T-helper 1 cell (primary cell): ENCODE measurements at places on chromosomes 5 and 9.
A peak's percentile ranks its signal among the peaks of the same experiment; 100 is the strongest.

- DNase-seq = no peak
These were observed 74.7 kb upstream of the PCAT7 start for GRCh38 chr9:94480205-94480604.

- no peak for DNase-seq
These were observed 66.8 kb downstream of the MAMDC2 start for GRCh38 chr9:70110194-70111041.

GRCh38 chr5:55742778-55743177 lies 4.9 kb downstream of the DDX4 start:
- DNase-seq = no peak

DNA sequence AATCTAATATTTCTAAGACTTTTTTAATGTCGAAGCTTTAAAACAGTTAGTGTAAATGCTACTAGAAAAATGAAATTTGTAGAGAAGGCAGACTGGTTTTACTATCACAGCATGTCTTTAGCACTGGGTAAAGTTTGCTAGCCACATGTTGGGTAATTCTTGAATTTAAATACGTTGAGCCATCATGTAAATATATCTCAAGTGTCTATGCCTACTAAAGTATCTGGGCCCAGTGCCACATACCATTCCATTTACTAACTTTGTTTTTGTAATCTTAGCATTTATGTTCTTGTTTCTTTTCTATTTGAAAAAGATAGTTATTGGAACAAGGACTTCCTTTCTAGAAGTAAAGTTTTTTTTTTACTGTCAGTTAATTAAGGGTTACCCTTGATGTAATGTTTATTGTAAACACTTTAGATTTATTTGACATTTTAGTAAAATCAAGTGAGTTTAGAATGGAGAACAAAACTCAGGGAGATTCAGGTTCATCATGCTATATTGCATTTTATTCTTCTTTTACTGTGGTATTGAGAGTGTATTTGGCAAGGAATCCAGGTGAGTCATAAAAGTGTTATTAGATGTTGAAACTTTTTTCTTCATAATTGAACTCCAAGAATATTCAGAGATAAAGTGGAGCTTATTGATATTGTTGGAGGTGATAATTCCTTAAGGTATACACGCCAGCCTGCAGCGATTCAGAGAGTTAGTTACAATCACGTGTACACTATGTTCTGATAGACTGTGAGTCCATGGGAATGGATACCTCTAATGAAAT lies 182.4 kb downstream of the CCDC171 start:
- DNase-seq = no peak

- DNase-seq = no peak
These were observed 852.7 kb upstream of the DMAC1 start for GRCh38 chr9:8652255-8652654.

- DNase-seq = no peak
These were observed 199.0 kb downstream of the DTWD2 start for GRCh38 chr5:118789366-118789765.

DNA sequence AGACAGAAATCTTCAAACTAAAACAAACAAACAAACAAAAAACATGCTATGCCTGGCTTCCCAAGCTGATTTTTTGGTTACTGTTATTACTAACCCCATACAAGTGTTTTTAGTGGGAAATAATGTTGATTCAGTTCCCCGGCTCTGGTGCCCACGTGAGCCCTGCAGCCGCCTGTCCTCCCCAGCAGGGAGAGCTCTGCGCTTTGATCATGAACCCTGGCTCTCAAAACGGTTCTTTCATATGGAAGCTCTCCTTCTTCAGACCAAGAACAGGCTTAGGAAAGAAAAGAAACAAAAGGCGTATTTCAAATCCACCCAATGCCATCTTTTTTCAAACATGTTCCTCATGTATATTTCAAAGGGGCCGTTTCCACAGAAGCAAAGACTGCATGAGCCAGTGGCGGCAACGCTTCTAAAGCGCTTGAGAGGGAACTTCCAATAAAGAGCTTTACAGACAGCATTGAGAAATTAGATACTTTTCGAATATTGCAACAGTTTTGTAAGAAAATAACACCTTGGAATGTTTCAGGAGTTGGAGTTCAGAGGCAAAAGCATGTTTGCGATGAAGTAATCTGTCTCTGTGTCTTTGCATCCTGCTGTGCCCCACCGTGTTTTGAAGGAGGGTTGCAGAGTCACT lies 74.8 kb downstream of the ICE1 start:
- DNase-seq = peak; percentile 8

DNA sequence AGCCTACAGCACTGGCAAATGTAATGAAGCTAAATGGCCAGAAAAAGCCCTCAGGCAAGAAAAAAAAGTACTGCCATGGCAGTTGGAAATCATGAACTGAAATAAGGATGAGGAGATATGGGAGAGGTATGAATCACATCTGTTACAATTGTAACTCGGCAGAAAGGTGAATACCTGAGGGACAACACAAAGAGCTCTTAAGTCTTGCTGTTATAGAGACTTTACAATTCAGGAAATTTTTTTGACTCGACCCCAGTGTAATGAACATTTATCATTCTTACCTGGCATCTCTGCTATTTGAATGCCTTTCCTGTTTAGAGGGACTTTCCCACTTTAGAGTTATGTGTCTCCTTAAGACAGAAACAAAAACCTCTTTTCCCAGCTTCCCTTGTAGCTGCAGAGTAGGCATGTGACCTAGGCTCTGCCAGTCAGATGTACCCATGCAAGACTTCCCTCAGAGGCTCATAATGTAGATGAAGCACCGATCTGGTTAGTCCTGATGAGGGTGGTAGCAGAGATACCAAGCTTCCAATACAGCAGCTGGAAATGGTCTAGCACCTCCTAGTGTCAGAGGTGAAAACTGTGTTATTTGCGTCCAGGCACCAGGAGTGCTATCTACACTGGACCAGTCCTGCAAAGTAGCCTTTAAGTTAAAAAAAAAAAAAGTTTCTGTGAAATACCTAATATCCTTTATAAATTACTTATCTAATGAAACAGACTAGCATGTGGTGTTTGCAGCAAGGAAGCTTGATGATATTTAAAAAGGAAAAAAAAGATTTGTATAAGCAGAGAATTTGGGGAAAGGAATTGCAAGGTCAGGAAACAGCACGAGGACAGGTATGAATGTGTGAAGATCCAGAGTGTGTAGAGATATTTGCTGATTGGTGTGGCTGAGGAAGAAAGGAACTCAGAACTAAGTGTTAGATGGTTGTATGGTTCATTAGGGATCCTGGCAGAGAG lies 146.9 kb upstream of the SLC1A3 start:
- DNase-seq = no peak

DNA sequence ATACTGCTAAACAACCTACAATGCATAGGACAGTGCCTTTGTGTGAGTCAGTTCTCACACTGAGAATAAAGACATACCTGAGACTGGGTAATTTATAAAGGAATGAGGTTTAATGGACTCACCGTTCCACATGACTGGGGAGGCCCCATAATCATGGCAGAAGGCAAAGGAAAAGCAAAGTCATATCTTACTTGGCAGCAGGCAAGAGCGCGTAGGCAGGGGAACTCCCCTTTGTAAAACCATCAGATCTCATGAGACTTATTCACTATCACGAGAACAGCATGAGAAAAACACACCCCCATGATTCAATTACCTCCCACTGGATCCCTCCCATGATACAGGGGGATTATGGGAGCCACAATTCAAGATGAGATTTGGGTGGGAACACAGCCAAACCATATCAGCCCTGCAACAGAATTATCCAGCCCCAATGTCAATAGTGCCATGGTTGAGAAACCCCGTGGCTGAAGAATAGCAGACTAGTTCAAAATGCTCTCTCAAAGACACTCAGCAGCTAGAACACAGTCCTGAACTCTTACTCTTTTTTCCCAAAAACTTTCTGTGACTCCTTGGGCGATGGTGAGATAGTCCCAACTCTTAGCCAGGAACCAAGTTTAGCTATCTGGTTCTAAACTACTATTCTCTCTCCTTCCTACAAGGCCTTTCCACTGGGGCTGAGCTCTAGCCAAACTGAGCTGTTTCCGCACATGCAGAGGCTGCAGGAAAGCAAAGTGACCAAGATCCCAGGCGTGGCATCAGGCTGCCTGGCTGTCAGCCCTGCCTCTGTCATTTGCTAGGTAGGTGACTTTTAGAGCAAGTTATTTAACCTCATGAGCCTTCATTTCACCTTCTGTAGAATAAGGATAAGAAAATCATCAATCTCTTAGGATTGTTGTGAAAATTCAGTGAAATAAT lies 21.7 kb downstream of the FAT2 start:
- no peak for DNase-seq

DNA sequence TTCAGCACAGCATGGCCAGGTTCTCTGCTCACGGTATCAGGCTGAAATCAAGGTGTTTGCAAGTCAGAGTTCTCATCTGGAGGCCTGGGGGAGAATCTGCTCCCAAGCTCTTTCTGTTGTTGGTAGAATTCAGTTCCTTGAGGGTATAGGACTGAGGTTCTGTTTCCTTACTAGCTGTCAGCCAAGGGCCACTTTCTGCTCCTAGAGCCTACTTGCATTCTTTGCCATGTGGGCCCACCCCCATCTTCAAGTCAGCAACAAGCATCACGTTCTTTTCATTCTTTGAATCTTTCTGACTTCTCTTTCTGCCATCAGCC lies 7.4 kb upstream of the CDC42SE2 start:
- no peak for DNase-seq

- no peak for DNase-seq
These were observed 170.4 kb downstream of the HINT1 start for GRCh38 chr5:130994496-130995253.

- DNase-seq = no peak
These were observed 40.1 kb downstream of the FAM78A start for GRCh38 chr9:131236161-131236560.

DNA sequence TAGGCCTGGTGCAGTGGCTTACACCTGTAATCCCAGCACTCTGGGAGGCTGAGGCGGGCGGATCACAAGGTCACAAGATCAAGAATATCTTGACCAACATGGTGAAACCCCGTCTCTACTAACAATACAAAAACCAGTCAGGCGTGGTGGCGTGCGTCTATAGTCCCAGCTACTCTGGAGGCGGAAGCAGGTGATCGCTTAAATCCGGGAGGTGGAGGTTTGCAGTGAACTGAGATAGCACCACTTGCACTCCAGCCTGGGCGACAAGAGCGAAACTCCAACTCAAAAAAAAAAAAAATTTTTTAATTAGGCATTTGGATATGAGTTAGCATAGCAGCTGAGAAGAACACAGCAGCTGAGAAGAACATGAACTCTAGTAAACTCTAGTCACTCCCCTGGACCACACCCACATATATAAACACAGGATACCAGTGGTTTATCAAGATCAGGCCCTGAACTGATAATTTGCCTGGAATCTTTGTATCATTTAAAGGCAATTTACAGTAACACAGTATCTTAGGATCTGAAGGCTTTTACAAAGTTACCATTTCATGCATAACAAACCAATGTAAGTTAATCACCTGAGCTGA lies 4.6 kb upstream of the UGCG start:
- no peak for DNase-seq

DNA sequence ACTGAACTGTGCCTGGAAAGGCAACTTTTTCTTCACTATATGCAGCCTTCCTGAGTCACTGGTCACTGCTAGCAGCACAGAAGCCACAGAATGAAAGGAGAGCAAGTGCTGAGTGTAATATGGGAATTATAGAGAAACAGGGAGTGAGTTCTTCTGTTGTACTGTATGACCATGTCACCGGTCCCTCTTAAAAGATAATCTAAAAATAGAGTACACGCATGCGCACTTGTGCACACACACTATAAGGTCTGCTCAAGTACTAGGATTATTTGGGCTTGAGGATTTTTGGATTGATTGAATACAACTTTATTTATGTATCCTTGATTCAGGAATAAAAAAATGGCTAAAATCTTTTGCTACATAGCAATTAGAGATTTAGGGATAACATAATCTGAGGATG lies 571.9 kb downstream of the PDE4D start:
- no peak for DNase-seq

DNA sequence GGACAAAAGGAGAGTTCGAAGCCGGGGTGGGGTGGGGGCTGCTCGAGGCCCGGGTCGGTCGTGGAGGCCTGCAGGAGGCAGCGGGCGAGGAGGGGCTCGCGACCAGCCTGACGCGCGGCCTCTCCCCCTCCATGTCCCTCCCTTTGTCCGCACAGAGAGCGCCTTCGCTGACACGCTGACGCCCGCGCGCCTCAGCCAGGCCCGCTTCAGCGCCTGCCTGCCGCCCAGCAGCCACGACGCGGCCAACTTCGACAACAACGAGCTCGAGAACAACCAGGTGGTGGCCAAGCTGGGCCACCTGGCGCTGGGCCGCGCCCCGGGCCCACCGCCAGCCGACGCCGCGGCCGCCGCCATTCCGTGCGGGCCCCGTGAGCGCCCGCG lies 42.2 kb downstream of the NEURL1B start:
- no peak for DNase-seq

DNA sequence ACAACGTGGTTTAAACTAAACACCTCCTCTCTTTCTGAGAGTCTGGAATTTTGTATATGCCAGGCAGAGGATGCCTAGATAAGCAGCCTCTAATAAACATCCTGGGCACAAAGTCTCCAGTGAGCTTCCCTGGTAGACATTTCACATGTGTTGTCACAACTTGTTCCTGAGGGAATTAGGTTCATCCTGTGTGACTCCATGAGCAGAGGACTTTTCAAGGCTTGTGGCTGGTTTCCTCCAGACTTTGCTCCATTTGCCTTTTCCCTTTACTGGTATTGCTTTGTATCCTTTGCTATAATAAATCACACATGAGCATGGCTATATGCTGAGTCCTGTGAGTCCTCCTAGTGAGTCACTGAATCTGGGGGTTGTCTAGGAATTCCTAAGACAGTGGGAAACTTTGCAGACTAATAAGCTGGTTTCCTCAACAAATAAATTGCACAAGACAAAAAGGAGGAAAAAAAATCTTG lies 77.4 kb downstream of the NR2F1-AS1 start:
- DNase-seq = no peak

DNA sequence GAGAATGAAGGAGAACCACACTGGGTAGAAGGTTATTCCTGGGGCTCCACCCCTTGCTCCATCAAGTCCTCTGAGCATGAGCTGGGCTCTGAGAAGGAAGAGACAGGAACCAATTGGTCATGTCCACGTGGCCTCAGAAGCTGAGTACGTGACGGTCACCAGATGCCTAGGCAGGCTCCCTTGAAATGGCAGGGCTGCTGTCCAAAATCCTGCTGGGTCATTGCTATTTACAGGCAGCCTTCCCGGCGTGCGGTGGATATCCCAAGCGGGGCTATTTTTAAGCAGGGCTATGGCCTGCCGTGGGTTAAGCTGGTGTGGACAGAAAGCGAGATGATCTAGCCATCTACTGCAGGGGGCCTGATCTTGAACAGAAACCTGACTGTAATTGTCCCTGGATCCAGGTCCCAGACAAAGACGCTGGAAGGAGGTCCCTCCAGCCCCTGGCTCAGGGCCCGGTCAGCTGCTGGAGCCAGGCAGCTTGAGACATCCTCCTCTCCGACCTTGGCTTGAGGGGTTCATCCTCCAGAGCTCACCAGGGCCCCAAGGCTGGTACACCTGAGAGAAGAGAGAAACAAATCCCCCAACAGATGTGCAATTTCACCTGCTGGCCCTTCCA lies 550 bp upstream of the CKMT2 start:
- DNase-seq = no peak

GRCh38 chr5:102792705-102793104 lies 37.6 kb downstream of the PAM start:
- DNase-seq = no peak

DNA sequence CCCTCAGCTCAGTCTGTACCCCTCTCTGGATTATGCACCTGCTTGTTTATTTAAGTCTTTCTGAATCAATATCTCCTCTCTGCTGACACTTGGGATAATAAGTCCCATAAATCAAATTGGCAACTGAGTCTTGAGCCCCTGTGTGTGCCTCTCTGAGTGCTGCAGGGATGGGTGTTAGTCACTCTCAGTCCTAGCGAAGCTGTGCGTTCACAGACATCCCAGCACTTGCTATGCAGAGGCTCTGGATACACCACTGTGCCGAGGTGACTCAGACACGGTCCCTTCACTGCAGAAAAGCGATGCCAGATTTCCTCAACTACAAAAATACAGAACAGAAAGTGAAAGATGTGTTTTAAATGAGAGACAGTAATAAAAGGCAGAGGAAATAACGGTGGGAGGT lies 4.1 kb upstream of the KCNMB1 start:
- DNase-seq = no peak
